NT2/D1 (cell line): ENCODE measurements at places on chromosomes 3 and 15.

- peak; percentile 52 for DNase-seq
Observed at GRCh38 chr3:149971403-149972075, 844 bp upstream of the PFN2 start.

DNA sequence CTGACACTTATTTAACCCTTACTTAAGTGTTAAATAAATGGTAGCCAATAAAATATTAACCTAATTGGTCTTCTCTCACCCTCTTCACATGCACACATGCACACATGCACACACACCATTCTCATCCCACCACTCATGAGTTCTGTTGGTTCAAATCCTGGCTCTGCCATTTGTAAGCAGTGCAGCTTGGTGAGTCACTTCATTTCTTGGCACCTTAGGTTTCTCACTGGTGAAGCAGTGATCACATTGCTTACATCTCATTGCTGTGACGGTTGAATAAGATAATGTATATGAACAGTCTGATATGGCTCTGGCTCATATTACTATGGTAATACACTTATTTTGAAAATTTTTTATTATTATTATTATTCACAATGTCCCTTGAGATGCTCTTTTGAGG, 33.8 kb downstream of the RIOX2 start:
- no peak for DNase-seq

DNA sequence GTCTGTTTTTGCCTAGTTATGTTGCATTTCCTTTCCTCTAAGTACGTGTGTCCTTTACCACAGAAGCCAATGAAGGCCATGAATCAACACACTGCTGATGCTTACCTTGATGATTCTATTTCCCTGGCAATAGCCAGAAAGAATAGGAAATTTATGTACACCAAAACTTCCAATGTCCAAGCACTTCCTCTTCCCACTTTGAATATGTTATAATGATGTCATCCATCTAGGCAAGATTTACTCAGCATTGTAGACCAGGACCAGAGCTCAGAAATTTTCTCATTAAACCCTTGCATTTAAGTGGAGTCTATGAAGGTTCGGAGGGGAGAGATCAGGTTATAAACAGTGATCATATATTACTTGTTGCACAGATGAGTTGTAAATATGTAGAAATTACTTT, 126.0 kb downstream of the THRB start:
- no peak for DNase-seq

- no peak for DNase-seq
Observed at GRCh38 chr15:75131269-75131643, 70.4 kb upstream of the C15orf39 start.

DNA sequence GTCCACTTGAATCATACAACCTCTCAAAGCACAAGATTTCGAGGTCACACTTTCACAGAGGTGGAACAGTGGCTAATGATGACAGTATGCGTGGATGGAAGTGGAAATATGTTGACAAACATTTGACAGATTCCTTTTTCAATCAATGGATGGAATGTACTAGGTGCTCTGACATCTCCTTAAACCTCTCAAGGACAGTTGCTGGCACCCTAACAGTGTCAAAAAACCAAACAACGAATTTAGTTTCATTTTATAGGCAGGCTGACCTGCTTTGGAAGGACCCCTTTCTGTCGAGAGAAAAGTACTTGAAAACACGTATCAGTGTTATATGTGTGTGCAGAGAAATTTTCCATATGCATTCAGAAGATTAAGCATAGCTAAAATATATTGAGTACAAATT, 779.8 kb upstream of the LMCD1 start:
- DNase-seq, result no peak

GRCh38 chr3:59212128-59212779, 162.4 kb upstream of the CFAP20DC start:
- DNase-seq, result peak; percentile 16

DNA sequence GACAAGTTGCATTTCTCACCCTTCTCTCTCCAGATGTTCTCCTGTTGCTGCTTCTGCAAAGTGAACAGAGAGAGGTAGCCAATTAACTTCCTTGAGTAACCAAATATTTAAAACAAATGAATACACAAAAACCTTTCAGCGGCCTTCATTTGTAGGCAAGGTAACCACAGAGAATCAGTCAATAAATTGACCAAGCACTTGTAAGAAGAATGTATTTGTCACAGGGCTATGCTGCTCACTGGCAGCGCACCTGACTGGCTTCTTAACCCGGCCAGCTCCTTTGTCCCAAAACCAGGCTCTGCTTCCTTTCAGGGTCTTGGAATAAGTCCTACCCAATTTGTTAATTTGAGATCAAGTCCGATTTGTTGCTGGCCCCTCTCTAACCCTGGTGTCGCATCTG, 43.5 kb upstream of the STXBP5L start:
- DNase-seq, result no peak

GRCh38 chr3:58117561-58118181, 93.1 kb downstream of the DNASE1L3 start:
- DNase-seq, result no peak

DNA sequence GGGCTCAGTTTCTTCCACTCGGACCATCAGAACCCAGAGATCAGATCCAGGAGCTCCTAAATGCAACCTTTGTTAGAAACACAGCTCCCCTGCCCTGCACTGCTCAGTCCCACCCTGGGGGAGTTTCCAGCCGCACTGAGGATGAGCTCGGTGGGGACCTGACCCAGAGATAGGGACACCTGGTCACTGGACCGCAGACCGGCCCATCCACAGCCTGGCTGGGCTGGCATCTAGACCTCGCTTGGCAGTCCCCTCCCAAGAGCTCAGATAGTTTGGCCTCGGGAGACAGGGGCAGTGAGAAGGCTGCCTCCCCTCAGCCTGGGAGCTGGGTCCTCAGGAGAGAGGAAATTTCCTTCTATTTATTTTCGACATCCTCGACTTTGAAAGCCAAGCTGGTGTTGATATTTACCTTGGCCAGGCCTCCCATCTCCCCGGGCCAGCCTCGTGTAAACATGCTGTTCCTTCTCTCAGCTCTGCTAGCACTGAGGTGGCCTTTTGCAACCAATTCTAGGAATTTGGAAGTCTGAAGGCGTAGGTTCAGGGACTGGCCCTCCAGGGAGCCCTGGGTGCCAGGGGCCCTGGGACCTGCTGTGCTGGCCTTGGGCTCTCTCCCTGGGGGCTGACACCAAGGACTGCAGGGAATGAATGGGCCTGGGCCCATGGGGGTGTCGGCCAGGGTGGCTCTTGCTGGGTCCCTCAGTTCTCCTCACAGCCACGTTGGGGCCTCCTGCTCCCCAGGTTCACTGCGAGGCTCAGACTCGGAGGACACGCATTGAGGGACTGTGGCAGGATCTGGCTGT, 90.1 kb downstream of the VGLL4 start:
- no peak for DNase-seq

DNA sequence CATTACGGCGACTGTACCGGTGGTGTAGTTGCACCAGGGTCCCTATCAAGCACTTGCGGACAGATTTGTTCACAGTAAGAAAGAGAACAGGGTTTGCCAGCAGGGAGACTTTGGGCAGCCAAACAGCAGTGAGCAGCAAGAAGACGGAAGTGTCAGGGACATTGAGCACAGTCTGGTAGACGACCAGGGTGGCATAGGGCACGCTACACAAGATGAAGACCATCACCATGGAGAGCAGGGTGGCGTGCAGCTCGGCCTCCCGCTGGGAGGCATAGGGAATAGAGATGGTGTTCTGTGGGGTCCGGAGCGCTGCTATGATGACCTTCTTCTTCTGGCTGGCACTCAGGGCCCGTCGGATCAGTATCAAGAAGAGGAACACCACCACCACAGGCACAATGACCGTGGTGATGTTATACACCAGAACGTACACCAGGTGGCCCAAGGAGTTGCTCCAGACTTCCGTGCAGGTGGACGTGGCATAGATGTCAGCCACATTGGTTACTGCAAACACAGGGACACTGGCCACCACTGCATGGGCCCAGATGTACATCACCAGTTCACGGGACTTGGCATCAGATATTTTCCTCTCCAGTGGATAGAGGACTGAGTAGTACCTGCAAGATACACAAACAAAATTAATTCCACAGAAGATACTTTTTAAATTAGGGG, 19.1 kb upstream of the FSIP1 start:
- no peak for DNase-seq

DNA sequence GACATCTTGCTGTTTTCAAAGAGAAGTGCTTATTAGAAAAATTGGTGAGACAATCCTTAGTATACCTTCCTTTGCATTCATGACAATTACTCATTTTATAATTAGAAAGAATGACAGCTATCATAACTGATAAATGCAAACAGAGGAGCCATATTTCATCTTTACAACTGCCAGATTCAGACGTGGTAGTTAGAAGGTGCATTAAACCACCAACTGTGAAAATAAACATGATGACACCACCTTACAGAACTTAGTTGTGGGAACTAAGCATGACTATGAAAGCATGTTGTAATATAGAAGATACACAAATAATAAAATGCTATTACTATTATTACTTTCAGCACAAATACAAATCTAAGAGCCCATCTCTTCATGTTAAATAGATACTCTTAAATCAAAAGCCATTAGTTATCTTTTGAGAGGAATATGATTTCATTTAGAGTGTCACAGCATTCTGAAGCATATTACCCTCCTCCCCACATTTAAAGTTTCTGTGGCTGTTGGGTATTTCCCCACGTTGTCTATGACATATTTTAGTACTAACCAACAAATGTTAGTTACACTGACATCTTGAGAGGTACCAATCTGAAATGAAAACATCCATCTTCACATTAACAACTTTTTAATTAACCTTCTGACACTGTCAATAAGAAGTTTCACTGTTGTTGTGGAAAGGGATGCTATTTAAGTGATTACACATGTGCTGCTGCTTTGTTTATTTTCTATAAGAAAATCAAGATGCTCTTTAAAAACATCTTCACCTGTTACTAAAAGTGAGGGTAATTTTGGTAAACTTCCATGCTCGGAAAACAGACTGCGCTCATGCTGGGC, 163.8 kb downstream of the LSAMP start:
- DNase-seq, result no peak

GRCh38 chr15:94029495-94029894, 201.9 kb upstream of the MCTP2 start:
- DNase-seq, result no peak

DNA sequence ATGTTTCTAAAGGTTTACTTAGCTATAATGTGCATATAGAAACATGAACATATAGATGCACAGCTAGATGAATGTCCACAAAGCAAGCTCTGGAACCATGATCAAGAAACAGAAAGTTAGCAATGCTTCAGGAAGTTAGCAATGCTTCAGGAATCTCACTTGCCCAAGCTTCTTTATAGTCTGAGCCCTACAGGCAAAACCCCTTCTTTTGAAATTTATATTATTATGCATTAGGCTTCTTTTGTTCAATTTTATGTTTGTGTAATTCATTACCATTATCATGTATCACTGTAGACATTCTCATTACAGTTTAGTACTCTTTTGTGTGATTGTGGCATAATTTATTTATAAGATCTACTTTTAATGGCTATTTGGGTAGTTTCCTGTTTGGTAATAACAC, 286.4 kb upstream of the BCHE start:
- DNase-seq, result no peak

DNA sequence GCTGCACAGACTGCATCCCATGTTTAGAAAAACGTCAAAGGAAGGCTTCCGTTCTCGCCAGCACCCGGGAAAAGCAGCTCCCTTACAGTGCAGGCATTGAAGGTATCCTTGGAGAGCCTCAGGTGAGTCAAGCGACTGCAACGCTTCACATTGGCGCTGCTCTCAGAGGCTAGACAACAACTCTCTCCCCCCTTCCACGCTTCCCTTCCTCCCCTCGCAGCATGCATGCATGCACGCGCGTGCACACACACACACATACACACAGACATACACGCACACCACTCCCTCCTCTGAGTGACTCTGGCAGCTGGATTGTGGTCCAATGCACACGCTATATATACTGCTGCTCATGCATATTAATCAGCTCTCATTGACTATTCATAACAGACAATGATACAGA, 191.1 kb downstream of the PDZRN3 start:
- DNase-seq, result no peak

DNA sequence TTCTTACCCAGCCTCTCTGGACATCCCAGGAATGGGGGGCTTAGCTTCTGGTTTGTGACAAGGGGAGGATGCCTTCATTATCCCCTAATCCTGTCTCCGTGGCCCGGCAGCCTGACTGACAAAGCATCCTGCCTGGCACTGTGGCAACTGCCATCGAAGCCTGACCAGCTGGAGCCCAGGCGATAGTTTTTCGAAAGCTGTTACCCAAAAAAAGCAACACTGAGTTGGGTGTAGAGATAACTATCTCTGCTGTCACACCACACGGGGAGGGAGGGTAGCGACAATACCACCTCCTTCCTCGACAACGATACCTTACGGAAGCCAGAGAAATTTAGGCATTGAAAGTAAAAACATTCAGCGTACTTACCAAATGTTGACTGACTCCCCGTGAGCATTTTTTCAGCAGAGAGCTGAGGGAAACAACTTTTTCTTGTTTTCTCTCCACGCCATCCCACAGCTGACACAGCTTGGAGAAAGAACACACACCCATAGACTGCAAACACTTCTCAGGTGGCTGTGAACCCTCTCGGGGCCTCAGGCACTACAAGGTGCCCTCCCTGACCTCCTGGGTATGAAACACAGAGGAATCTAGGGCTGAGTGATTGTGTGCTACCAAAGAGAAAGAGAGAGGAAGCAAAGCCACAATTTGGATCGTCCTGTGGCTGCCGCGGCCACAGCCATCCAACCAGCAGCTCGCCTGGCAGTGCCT, 361.9 kb upstream of the ICE2 start:
- DNase-seq, result no peak

DNA sequence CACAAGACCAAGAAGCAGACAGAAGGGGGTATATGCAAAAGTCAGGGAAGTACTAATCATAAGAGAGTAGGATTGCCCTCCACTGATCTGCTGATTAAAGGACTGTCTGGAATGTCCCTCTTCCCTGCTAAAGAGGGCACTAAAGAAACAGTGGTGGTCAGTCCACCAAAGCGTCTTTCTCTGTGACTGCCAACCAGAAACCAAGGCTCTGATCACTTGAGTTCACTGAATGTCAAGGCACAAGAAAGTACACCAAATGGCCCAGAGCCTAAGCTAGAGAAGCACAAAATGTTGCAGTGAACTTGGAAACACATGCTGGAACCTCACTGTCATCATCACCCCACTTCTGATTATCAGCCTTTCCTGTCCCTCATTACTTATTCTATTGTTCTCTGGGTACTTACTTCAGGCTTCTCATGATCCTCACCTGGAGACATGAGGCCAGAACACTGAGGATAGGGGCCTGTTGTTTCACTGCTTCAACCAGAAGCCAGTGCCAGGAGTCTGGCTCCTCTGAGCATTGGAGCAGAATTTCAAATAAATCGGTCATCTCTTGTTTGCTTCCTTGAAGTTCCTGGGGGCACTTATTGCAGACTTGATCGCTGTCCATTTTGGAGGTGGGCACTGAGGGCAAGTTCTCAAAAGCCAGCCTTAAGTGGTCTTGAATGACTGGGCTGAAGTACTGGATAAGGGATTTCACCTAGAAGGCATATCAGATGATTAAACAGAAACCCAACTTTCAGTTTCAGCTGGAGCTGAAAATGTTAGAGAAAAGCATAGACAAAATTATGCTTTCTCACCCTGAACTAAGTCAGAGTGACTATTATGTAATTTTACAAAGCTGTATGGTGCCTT, 58.9 kb downstream of the EIF3J start:
- DNase-seq, result no peak

GRCh38 chr15:79474252-79474651, 42.1 kb downstream of the MINAR1 start:
- DNase-seq, result no peak

- DNase-seq, result no peak
Observed at GRCh38 chr3:37183375-37183831, 9.0 kb upstream of the LRRFIP2 start.
